EL (cell line): ENCODE measurements at places on chromosomes 4 and X.

DNA sequence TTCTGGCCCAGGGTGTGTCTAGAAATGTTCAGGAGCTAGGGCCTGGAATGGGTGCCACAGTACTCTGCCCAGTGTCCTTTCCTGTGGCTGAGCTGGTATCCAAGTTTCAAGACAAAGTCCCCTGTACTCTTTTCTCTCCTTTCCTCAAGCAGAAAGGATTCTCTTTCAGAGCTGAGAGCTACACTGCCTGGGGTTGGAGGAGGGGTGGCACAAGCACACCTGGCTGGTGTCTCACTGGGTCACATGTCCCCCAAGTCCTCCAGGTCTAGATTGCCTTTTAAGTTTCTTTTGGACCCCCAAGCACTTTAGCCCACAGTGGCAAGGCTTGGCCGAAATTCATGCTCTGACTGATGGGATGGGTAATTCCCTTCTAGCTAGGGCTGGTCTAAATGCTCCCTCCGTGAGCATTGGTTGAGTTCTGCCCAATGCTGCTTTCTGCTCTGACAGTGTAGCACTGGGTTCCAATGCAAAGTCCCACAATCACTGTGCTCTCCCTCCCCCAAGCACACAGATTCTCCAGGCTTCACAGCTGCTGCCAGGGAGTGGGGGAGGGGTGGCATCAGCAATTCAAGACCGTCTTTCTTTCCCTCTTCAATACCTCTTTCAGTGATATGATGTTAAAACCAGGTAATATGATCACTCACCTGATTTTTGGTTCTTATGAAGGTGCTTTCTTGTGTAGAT lies 47.8 kb downstream of the BEX3 start:
- DNase-seq, result no peak

GRCh38 chrX:96994093-96994492 lies 110.4 kb downstream of the RPA4 start:
- DNase-seq, result no peak

DNA sequence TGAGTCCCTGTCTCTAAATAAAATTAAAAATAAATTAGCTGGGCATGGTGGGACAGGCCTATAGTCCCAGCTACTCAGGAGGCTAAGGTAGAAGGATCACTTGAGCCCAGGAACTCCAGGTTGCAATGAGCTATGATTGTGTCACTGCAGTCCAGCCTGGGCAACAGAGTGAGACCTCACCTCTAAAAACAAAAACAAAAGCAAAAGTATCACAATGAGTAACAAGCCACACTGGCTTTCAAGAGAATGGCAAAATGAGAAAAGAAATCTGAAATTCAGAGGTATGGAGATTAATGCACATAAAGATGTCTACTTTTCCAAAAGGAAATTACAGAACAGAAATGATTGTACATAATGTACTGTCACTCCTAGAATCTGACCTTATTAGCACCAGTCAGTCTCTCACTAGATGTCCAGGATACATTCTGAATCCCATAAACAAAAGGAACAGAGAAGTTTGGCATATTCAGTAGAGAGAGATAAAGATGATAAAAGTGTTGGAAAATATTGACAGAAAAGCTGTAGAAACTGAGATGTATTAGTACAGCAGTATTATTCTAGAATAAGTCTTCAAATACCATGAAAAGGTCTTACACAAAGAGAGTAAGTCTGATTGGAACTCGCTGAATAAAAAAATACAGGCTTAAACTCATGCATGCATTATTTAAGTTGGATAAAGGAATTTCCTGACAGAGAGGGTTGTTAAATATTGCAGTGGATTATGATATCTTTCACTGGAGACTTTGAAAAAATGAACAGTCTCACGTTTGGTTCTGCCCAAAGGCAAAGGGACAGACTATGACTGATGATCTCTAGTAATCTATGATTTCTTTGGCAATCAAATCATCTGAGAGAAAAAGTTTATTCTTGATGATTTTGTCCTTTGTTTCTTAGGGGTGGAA lies 102.5 kb downstream of the SH3RF1 start:
- DNase-seq, result no peak

- no peak for DNase-seq
These were observed 107.2 kb downstream of the PRDM5 start for GRCh38 chr4:120815361-120815760.

DNA sequence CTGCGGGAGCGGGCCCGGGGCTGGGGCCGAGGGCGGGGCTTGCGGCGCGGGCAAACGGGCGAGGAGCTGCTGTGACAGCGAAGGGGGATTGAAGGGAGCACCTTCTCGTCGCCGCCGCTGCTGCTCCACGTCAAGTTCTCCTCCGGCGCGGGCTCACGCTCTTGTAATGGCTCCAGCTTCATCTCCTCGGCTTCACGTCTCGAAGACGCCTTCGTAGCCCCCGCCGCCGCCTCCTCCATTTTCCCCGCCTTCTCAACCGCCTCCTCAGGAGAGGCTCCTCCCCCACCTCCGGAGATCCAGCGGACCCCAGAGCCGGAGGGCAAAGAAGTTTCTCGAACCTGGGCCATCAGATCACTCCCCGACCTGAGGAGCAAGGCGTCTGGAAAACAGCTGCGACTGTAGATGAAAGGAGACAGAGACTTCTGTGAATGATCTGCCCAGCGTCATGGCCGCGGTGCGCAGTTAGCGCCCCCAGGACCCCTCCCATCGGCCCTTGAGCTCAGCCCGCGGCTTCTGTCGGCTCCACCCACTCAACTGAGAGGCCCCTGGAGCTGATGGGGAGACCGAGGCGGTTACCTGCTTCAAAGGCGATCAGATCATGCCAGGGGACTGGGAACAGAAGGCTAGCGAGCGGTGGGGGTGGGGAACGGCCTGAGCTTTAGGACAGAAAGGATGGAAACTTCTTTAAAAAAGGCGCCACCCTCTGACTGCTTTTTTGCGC lies 895 bp downstream of the USP51 start:
- DNase-seq, result peak; percentile 49

GRCh38 chrX:131917588-131917987 lies 105.5 kb upstream of the STK26 start:
- no peak for DNase-seq

GRCh38 chr4:80153874-80154544 lies 43.3 kb upstream of the PRDM8 start:
- peak; percentile 33 for DNase-seq

DNA sequence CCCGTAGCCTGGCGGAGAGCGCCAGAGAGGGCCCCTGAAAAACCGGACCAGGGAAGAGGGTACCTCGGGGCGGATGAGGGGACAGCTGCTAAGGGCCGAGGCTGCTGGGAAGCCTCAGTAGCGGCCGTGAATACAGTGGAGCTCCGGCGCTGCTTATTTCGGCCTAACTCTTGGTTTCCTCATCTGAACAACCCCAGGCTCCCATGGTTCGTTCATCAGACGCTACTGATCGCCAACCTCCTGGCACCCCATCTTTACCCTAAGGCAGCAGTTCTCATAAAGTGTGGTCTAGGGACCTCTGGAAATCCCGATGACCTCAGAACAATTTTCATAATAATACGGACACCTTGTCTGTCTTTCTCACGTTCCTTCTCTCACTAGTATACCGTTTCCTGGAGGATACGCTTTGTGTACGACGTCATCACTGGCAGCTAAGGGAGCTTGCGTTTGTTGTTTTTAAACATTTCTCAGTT lies 645 bp upstream of the RAB28 start:
- no peak for DNase-seq

GRCh38 chrX:30654989-30655607 lies 1.9 kb downstream of the GK start:
- no peak for DNase-seq

DNA sequence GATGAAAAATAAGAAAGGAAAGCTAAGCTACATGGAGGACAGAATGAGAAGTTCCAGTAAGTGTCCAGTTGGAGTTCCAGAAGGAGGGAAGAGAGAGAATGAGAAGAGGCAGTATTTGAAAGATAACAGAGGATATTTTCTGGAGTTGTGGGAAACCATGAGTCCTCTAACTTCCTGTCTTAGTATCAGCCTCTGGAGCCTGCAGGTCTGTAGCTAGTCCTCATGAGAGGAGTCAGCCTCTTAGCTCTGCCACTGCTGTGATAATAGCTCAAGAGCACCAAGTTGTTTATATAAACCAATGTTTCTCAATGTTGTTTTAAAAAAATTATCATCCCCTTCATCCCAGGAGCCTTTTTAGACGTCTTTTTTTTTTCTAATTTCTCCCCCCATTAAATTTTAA lies 2.4 kb upstream of the PLAC1 start:
- DNase-seq, result no peak

GRCh38 chrX:16466640-16467432 lies 183.1 kb upstream of the S100G start:
- DNase-seq, result peak; percentile 73

GRCh38 chrX:120755066-120755846 lies 120.4 kb downstream of the CT47B1 start:
- no peak for DNase-seq

DNA sequence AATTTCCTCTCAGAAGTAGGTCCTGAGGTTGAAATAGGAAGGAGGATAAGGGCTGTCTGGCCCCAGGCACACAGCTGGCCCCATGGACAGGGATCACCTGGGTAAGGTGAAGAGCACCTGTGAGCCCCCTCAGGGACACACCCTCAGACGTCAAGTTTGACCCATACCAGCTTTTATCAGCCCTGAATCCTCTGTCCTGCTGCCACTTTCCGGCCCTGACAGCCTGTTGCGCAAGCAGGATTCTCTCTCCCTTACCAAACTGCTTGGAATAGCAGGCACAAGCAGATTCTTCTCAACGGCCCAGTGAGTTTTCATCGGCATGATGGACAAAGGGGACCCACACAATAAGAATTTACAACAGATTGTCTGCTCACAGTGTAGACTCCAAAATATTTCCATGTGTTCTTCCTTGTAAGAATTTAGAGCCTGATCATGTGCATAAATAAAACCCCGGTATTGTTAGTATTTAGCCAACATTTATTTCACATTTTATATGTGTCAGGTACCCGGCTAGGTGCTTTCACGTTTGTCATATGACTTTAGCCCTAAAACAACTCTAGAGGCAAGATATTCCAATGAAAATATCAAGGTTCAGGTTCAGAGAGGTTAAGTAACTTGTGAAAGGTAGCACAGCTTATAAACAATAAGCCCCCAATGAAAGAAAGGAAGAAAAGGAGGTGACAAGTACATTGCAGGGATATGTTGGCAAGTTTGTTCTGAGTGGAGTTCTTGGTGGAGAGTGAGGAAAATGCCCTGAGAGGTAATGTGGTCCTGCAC lies 107.2 kb upstream of the KIT start:
- DNase-seq, result peak; percentile 68

DNA sequence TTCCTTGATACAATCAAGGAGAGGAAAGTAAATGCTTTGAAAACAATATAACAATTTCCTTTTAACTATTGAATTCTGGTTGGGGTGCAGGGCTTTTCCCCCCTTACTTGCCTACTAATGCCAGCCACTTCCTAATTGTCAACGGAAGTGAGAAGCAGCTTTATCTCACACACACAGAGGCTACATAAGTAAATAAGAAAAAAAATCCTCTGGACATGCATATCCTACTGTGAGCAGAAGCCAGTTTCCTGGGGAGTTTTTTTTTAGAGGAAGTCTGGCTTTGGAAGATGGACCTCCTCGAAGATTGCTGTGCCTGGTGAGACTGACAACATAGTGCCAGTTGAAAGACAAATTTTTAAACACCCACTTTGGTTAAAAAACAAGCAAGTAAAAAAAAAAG lies 180.6 kb downstream of the OPHN1 start:
- DNase-seq, result no peak

GRCh38 chrX:9055354-9055753 lies 21.4 kb upstream of the FAM9B start:
- no peak for DNase-seq

GRCh38 chrX:103396186-103396585 lies 19.8 kb downstream of the BEX3 start:
- DNase-seq, result peak; percentile 71

DNA sequence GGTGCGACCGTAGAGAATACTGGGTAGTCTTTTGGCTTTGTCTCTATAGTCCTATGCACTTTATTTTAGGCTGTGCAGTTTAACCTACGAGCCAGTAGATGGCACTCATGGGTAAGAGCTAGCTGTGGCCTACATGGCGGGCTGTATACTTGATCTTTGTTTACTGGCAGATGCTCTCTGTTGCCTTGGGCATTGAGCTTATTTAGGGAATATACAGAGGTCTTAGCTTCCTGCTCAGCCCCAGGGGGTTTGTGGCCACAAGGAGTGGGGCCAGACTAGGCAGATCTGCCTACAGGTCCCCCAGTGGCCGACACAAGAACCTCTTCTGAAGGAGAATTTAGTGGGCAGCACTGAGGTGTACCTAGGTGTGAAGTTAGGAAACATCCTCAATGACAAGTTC lies 227.6 kb upstream of the HDX start:
- DNase-seq, result peak; percentile 21

DNA sequence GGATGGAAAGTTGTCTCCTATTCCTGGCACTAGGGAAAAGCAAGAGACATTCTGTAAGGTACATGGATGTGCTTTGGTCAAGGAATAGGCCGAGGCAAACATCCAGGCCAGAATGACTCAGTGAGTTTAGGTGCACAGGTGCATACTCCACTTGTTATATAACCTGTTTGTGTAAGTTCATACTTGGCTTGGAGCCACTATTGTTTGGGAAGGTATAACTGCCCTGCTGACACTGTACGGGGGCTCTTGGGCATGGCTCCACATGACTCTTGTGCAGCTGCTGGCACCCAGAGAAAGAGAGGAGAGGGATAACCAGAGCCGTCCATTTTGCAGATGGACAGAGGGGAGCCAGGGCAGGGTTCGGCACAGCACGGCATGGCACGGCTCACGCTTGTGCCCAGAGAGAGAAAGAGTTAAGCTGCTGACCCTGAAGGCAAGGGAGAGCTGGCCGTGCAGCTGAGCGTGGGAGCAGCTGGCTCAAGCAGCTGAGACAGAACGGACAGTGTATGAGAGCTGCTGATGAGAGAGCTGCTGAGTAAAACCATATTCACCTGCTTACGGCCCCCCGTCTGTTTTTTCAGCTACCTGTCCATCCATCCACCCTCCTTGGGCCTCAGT lies 98.0 kb downstream of the SLC2A9 start:
- DNase-seq, result no peak

- DNase-seq, result no peak
These were observed 37.6 kb downstream of the ARAP2 start for GRCh38 chr4:36206603-36207311.

- DNase-seq, result no peak
These were observed 12.6 kb downstream of the CAPN6 start for GRCh38 chrX:111257733-111258132.

GRCh38 chr4:40630335-40631021 lies 814 bp upstream of the RBM47 start:
- DNase-seq, result no peak

GRCh38 chrX:86295293-86295692 lies 147.0 kb downstream of the DACH2 start:
- DNase-seq, result no peak
